Dermis blood vessel endothelial cell (primary cell): ENCODE measurements at places on chromosomes 13 and 19. TPM values are rescaled to one million over a fixed set of nuclear protein-coding genes. Genes with fewer than 3 reads are reported as not detected.
A peak's percentile ranks its signal among the peaks of the same experiment; 100 is the strongest.

DNA sequence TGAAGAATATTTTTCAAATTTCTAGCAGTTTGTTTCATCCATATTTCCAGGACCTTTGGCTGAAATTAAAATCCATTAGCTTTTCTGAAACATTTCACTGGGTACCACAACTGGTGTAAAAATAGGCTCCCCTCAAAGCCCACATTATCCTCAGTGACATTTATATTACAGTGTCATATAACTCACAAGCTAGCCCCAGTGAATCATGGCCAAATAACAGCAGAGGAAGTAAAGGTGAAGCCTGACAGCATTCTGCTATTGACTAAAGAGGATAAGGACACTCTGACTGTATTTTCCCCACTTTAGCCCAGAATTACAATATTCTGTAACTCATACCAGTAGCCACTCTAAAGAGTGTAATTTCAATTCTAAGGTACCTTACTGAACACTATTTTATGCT lies 21.9 kb downstream of the KCTD12 start:
- DNase-seq: peak; percentile 30

- DNase-seq: peak; percentile 53
Measured at GRCh38 chr19:37594982-37595382, 306 bp downstream of the ZNF540 start.

DNA sequence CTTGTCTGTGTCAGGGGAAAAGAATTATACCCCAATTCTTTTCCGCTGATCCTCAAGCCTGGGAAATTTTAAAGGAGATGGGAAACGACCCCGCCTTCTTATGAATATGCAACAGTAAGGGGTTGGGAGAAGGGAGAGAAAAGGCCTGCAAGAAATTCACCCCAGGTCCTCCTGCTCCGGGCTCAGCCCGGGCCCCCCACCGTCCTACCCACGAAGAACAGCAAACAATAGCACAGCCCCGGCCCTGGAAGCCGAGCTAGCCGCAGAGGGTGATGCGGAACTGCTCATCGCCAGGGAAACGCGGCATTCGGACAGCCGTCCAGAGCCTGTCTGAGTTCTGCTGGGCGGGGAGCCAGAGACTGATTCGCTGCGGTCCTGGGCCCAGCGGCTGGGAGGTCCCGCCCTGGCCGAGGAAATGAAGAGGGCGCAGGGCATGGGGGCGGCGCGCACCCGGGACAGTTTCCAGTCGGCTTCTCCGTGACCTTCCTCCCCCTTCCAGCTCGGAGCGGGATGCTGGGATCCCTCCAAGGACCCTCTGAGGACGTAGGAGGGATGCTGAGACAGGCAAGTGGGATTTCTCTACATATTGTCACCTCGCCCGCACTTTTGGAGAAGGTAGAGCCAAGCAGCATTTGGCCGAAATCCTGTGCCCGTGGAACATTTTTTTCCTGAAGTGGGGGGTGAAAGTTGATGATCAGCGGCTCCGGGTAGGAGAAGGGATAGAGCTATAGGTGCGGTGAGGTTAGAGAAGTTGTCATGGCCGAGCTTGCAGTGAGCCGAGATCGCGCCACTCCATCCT lies 82.3 kb upstream of the C1QTNF9B start:
- DNase-seq: peak; percentile 70

- no peak for DNase-seq
Measured at GRCh38 chr19:40597329-40597838, 3.8 kb upstream of the LTBP4 start.

- no peak for DNase-seq
Measured at GRCh38 chr19:13007292-13008045, 12.2 kb downstream of the NFIX start.

DNA sequence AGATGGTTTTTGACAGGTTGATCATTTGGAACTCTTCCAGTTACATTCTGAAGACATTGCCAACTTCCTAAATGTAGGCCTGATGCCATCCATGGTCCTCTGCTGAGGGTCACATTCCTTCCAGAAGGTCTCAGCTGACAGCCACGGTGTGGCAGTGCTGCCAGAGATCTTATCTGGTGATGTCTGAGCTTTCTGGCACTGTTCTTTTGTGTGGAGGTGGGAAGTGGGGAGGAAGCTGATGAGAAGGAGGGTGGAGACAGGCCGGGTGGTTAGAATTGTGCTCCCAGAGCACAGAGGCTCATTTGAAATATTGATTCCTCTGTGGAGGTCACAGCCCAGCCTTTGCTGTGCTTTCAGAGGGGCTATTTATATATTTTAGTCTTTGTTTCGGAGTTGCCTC lies 16.1 kb upstream of the MTIF3 start:
- no peak for DNase-seq

DNA sequence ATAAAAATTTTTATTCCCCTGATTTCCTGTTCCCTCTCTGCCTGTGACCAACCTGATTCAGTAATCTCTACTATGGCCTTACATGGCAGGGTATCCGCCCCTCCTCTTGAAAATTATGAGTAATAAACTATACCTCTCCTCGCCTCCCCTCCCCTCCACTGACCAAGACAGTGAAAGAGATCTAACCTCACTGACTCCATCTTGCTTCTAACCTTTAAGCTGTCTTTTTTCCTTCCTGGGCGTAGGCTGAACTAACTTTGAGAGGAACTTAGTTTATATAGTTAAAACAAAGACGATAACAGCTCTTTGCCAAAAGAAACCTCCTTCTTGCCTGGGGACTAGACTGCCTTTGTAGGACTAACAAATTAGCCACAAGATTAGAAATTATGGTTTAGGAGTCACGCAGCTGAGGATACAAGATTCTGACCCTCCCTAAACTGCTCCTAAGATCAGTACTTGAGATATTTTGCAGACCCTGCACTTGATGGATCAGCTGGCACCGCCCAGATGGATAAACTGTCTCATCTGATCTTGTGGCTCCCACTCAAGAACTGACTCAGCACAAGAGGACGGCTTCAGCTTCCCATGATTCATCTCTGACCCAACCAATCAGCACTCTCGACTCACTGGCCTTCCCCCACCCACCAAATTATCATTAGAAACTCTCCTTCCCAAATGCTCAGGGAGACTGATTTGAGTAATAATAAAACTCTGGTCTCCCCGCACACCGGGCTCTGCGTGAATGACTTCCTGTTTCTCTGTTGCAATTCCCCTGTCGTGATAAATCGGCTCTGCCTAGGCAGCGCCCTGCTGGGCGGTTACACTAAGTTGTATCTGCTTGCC lies 187.1 kb downstream of the TDRD3 start:
- DNase-seq: peak; percentile 10

DNA sequence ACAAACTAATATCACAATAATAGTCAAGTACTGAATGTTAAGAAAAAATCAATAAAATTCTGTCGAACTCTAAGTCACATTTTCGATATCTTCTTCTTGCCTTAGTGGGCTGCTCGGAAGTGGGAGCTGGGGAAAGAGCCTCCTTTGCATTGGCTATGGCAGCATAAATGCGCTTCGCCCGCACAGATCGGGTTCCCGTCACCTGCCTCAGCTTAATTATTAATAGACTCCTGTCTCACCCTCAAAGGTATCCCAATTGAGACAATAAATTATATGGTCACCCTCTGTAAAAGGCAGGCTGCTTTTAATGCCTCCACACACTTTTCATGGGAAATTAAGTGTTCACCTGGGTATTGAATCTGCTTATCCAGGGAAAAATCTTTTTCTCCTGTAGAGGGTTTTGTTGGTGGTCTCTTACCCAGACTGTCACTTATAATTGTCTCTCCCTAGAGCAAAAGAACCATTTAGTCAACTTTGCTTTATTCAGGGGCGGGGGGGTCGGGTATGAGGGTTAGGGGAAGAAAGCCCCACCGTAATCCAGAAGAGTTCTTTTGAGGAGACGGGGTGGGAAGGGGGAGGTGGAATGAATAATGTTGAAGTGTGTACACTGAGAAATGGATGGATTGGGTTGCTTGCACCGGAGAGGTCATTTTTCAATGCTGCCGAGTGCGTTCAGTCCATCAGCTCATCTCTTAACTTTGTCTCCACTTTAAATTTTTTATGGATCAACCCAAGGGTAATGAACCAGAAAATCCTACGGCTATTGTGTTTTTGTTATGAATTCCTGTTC lies 682.6 kb upstream of the SGCG start:
- no peak for DNase-seq

- peak; percentile 60 for DNase-seq
Measured at GRCh38 chr19:49421039-49421877, 2.0 kb downstream of the PTH2 start.

DNA sequence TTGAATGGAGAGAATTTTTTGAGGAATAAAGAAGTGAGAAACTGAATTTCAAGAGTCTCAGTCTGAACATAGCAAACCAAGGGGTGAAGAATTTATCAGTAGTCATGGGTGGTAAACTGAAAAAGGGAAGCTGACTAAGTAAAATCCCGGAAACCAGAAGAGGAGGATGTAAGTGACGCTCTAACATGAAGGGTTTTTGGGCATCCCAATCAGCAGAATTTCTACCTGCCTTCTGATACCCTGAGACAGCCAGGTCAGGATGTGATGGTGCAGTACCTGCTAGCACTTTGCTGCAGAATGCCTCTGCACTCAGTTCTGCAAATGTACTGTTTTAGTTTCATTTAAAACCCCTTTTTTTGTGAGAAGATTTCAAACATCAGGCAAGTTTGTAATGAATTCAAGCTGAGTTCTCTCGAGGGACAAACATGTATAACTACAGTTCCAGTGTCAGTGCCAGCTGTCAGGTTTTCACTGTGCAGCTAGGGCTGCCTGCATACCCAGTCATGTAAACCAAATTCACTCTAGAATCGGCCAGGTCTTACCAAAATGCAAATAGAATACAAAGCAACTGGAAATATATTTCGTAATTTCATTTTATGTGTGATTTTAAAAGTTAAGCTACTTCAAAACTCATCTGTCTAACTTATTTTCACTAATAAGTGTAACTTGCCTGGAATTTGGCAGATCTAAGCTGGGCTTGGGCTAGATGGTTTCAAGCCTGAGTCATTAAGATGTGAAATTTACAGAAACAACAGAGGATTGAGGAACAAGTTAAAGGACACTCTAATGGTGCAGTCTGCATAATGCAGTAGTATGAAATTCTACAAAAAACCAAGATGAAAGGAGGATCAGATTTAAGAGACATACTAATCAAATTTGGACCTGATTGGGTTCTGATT lies 13.8 kb downstream of the METTL21C start:
- no peak for DNase-seq

DNA sequence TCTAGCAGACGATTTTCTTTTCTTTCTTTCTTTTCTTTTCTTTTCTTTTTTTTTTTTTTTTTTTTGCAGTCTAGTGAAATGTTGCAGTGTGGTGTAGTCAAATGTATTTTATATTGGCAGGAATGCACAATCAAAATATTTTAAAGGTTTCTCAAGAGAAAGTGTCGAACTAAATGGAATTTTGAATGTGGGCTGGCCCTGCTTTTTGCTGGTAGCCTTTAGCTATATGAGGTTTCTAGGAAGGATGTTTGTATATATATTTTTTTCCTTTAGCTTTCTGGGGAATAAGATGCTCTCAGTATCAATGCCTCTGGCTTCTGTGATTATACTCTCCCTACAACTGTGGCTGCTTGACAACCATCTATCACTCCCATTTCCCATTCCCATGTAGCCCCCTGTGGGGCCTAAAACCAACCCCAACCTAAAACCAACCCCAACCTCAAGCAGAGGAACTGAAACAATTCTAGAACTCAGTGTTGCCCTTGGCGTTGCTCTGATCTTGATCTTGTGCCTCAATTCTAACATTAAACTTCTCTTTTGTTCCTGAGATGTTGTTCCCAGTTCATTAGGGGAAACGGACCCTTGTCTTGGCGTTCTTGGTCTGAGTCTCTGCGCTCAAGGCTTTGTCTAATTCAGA lies 27.1 kb downstream of the CYSLTR2 start:
- DNase-seq: no peak

Gene METTL21C
- not detected in 2 replicates for total RNA-seq

Gene CCNE1
- total RNA-seq: 5.3 and 8.1 TPM in 2 replicates

Gene PRODH2
- not detected in 2 replicates for total RNA-seq

Gene LRRC25
- not detected in 2 replicates for total RNA-seq

Gene NLRP7
- under 0.01 TPM in 1 of 2 replicates, not detected in the other for total RNA-seq
